ENCODE measurements at places on chromosomes 7 and 10.

DNA sequence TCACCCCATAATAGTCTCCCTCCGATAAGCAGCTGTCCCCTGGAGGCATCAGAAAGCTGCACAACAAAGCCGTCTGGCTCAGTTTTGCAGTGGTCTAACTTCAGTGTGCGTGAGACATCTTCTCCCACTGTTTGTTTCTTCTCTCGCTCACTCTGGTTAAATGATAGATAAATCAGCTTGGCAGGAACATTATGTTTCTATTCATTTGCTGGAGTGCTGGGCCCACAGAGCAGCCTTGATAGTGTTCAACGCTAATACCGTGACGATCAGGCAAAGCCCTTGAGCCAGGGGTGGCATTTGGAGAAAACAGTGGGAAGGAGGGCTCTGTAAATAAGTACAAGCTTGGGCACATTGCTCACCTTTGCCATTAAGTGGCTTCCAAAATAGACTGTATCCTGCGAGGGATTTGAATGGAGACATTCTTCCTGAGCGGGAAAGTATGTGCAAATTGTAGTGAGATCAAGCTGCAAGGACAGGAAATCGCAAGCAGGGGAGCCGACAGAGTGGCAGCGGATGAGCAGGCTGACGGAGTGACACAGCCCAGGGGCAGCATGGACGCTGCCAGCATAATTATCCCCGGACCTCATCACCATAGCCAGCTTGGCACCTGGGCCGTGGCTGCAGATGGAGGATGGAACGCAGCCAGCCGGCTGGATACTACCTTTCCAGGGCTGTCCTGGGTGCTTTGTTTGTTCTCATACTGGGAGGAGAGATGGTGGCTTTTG lies 256.8 kb upstream of the FZD8 start:
- no peak for DNase-seq

DNA sequence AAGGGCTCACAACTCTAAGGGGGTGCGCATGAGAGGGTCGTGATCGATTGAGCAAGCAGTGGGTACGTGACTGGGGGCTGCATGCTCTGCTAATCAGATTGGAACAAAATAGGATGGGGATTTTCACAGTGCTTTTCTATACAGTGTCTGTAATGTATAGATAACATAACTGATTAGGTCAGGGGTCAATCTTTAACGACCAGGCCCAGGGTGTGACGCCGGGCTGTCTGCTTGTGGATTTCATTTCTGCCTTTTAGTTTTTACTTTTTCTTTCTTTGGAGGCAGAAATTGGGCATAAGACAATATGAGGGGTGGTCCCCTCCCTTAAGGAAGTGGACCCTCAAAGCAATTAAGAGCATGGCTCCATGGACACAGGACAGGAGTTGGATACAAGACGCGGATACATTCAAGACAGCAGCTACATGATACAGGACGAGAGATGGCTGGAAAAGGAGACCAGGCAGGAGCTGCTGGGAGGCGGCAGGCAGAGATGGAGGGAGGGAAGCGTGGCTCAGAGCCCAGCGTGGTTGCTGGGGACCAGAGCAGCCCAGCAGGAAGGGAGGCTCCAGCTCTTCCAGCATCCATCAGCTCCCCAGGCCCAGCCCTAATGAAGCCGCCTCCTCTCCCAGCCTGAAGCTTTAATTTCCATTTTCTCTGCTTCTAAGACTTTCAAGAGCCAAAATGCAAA lies 31.6 kb downstream of the GSDME start:
- DNase-seq, result no peak

DNA sequence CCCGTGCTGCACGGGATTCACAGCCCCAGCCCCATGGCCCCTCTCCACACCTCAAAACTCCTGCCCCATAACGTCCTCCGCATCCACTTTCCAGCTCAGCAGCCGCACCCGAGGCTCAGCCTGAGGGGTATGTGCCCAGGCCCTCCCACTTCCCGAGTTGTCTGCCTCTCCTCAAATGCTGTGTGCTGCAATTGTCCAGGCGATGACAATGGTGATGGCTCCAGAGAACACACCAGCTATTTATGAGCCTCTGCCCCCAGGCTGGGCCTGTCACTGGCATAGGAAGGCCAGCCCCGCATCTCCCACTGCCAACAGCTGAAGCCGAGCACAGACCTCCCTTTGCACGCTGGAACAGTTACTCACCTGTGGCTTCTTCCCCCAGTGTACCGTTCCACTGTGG lies 2.4 kb upstream of the LDB3 start:
- no peak for DNase-seq

GRCh38 chr10:93143281-93143680 lies 69.6 kb downstream of the CYP26A1 start:
- DNase-seq, result no peak

- DNase-seq, result no peak
Observed at GRCh38 chr7:130642383-130642782, 26.2 kb downstream of the COPG2 start.

GRCh38 chr7:3520206-3520605 lies 219.2 kb downstream of the SDK1 start:
- DNase-seq, result no peak
